Activated CD4-positive, alpha-beta T cell treated with anti-CD3 and anti-CD28 coated beads for 36 hours (primary cell): ENCODE measurements at places on chromosomes 6 and 20. TPM values are rescaled to one million over a fixed set of nuclear protein-coding genes. Genes with fewer than 3 reads are reported as not detected.

The PTGIS gene
- total RNA-seq = 0.21 TPM

DNA sequence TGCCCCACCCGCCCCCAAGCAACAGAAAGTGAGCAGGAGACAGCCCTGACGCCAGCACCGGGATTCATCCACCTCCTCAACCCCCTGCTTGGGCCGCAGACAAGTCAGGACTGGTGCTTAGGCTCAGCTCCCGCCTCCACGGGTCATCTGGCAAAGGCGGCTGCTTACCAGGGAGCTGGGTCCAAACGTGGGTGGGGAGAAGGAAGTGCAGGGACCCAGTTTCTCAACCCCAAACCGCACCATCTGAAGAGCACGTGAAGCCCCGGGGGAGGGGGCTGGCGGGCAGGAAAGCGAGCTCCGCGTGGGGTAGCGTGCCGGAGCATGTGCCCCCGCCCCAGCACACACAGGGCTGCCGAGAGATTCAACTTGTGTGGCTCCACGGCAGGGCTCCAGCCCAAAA is 87.2 kb downstream of the BMP7 start:
- DNase-seq = no peak
- peaks cover 8% of the 10 kb centered on the region for H3K4me1 ChIP-seq
- H3K4me3 ChIP-seq = no peak overlapping the region
- H3K27me3 ChIP-seq = peaks cover 22% of the 10 kb centered on the region
- H3K36me3 ChIP-seq = no peaks in the 10 kb centered on the region
- no peak overlapping the region for H3K27ac ChIP-seq

DNA sequence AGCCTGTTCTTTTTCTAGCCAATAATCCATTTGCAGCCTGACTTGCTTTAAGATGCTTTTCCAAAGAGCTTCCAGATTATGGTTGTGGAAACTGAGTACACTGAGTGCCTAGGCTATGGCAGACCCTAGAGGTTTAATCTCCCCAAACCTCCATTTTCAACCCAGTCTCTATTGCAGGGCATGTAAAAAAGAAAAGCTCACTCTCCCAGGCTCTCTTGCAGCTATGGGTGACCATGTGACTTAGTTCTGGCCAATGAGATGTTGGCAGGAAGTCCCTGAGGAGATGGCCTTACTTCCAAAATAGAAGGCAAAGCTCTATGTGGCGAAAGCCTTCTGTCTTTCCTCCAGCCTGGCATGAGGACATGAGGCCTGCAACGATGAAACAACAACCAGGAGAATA is 3.8 kb downstream of the PDRG1 start:
- H3K27ac ChIP-seq = no peak overlapping the region
- no peak overlapping the region for H3K4me3 ChIP-seq
- DNase-seq = peak; percentile 28
- H3K4me1 ChIP-seq = peaks cover 26% of the 10 kb centered on the region

DNA sequence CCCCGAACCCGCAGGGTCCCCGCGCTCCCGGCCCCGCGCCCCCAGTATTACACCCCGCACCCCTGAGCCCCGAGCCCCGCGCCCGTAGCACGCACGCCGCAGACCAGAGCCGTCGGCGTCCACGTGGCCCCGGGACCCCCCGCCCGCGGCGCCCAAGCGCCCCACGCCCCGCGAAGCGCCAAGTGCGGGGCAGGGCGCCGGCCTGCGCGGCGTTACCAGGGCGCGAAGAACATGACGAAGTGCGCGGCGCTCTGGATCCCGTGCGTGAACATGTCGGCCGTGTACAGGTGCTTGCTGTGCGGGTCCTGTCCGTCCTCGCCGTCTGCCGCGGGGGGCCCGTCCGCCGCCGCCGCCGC is 312 bp downstream of the TXNDC5 start:
- no peak overlapping the region for H3K27ac ChIP-seq
- peaks cover 7% of the 10 kb centered on the region for H3K36me3 ChIP-seq
- no peaks in the 10 kb centered on the region for H3K27me3 ChIP-seq
- no peak for DNase-seq
- peaks cover 15% of the 10 kb centered on the region for H3K4me1 ChIP-seq
- peak overlapping the region; percentile 91 for H3K4me3 ChIP-seq

The SFTA2 gene
- not detected for total RNA-seq
